Activated CD4-positive, alpha-beta T cell treated with anti-CD3 and anti-CD28 coated beads, Interleukin-2, amount 10 ng/mL, durations not matched to agents 24 days and 14 days (primary cell): ENCODE measurements at places on chromosomes 11 and 22.

DNA sequence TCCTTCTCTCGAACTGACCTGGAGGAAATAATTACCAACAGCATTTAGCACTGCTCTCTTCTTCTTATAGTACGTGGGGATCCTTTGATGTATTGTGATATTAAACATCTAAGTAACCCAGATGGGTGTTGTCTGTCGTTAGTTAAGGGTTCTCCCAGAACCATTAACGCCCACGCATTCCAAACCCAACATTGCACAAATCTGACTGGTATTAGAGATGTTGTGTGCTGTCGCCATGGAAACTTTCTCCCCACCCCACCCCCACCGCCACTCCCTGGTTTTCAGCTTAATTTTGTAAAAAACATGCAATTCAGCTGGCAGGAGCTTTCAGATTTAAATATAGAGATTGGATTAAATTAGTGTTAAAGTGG is 1495.2 kb downstream of the TBC1D22A start:
- no peak for DNase-seq

DNA sequence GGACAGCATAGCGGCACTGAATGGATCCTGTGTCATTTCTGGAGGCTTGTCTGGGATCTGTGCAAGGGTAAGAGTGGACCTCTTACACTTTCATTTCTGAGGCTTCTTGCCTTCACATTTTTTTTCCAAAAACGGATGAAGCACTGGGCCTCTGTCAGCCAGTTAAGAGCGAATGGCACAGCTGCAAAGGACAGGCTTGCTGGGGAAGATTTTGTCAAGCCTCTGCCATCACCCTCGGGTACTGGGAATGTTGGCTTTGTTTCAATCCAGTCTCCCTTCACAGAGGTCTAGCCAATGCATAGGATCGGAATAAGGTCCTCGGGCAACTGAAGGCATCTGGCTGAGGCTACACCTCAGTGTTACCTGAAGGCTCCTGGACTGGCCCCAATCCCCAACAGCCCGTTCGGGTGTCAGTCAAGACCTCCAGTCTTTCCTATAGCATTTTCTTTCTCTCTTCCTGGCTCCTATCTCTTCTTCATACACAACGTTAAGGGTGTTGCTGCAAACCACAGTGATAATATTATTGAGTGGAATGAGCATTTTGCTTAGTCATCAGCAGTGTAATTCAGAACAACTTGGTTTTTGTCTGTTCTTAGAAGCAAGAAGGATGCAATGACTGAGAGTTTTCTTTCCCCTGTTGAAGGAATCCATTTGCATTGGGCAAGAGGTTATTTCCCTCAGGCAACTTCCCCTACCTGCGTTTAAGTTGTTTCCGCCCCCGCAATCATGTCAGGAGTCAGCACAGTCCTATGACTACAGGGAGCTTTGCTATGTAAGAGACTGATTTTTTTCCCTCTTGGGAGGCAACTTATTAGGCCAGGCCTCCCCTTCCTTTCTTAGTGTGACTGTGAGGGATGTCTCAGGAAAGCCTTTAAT is 22.8 kb downstream of the NPAT start:
- DNase-seq = peak; percentile 77

GRCh38 chr11:80241766-80242165 is 800.9 kb upstream of the TENM4 start:
- DNase-seq = no peak

- no peak for DNase-seq
Observed at GRCh38 chr11:67293090-67293489, 4.0 kb downstream of the ANKRD13D start.

DNA sequence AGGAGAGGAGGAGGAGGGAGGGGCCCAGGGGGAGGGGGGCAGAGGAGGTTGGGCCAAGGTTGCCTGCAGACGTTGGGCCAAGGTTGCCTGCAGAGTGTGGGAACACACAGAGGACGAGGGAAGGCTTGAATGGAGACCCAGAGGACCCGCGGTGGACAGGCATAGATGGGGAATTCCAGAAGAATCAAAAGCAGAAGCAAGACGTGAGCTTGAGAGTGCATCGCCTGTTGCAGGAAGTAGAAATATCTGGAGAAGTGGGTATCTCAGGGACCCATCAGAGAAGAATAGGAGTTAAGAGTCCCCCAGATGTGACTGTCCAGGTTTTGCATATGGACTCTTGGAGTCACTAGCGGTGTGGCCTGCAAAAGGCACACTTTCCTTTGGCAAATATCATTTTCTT is 670.2 kb downstream of the TBC1D22A start:
- no peak for DNase-seq

DNA sequence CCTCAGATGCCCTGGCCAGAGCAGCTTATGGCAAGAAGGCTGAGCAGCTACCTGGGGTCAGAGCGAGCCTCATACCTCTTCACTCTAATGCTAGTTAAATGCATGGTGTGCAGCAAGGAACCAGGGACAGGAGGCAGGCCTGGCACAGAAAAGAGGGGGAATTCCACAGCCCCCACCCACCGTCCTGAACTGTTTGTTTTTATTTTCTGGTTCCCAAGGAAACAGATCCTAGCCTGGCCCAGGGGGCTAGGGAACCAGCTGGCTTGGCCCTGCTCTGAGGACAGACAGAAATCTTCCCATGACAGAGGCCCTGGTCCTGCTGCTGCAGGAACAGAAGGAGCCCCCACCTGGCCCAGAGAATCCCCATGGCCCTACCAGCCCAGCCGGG is 40.4 kb downstream of the SLCO2B1 start:
- no peak for DNase-seq
